ENCODE measurements at places on chromosomes 3 and 15.

DNA sequence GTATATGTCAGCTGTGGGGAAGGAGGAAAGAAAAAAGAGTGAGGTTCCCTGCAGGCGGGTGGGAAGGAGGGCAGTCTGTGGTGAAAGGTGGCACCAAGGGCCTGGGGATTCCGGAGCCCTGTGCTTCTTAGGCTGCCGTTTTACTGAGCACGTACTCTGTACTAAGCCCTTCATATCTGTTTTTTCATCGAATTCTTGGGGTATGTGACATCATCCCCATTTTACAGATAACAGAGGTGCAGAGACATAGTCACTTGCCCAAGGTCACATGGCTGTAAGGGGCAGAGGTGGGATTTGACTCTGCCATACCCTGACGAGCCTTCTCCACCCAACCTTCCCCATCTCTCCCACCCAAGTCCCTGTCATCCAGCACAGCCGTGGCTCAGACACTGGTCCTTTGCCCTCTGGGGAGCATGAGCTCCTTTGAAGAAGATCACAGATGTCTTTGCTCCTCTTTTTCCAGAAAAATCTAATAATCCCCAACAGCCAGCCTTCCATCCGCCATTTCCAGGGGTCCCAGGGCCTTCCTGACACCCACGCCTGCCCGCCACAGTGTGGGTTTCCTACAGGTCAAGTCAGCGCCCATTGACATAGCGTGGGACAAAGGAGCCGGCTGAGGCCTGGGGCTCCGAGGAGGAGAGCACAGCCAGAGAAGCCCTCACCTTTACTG is 24.2 kb downstream of the CYP11A1 start:
- no peak for DNase-seq

- DNase-seq: no peak
These were observed 1028.3 kb upstream of the NR2F2 start for GRCh38 chr15:95302206-95302605.

DNA sequence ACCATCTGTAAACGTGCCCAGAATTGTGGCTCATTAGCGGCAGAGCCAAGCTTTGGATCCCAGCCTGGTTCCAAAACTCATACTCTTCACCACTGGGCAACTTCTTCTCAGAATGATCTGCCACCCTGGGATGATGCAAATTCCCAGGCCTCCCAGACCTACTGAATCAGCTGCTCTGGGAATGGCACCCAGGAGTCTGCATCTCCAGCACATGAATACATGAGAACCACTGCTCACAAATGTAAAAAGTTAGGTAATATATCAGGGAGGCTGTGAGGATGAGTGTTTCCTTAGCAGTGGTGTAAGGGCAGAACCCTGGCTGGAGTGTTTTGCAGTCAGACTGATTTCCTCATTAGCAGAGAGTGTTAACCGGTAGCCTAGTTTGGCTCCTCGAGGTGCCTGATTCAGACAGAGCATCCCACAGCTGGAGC is 94.2 kb downstream of the LIPC start:
- no peak for DNase-seq

DNA sequence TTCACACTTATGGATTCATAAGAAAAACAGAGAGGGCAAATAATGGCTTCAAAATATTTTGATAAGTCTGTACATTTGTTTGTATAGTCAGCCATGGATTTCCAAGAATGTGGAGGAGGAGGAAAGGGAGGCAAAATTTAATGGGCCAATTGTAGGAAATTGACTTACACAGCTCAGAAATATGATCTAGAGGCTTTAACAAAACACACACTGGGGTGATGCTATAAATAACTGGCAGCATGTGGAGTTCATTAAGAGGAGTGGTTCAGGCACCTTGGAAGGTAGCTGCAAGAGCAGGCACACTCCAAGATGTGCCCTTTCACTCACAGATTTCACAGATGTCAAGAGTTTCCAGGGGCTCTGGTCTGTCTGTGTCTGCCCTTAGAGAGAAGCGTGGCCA is 193.4 kb upstream of the RASGRP1 start:
- DNase-seq: no peak

GRCh38 chr3:168048414-168049330 is 47.1 kb downstream of the GOLIM4 start:
- no peak for DNase-seq

GRCh38 chr15:41503669-41504010 is 10.0 kb downstream of the ITPKA start:
- no peak for DNase-seq

GRCh38 chr3:25572336-25572735 is 92.4 kb downstream of the TOP2B start:
- no peak for DNase-seq

Measured in cortex of kidney (tissue), 1 donor.